IPS DF 6.9 (cell line): ENCODE measurements at places on chromosomes 7 and 10.

- DNase-seq, result no peak
Measured at GRCh38 chr7:141073641-141074161, at the start of gene TMEM178B. Gene TMEM178B (plus strand): TSS chr7:141074064.

GRCh38 chr10:107054469-107055156, 109.9 kb downstream of the SORCS1 start:
- no peak for DNase-seq

DNA sequence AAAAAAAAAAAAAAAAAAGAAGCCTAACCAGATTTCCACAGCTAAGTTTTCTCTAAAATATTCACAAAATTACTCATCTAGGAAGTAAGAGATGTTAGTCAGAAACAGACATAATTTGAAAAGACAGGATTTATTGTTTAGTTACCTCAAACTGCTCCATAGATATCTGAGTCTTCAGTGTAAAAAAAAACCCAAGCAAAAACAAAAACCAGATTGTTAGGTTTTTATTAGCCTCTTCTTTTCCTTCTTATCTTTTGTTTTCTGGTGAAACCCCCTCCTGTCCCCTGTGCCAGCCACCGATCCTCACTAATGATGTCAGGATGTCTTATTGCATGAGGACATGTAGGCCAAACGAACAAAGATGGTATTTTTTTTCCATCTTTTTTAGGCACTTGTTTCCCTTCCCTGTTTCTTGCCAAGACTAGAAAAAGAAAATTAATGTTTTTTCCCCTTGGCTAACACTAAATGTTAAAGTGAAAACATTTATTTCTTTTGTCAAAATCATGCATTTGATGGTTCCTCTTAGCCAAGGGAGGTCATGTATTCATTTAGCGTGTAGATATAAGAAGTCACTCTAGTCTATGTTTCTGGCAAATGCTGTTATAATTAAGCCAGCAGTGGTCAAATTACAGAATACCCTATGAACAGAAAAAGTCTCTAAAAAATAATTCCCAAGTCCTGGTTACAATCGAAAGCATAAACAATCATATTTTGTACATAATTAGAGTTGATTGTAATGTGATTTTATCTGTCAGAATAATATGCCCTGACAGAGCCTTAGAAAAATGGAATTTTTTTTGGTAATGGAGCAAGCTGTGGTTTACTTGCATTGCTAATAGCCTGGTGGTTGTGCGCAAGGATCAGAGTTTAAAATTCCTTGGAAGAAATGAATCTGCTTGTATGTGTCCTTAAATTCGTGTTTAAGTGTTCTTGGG, 702.4 kb upstream of the FZD8 start:
- DNase-seq, result no peak

GRCh38 chr10:77939561-77940001, 13.0 kb upstream of the DLG5 start:
- no peak for DNase-seq

DNA sequence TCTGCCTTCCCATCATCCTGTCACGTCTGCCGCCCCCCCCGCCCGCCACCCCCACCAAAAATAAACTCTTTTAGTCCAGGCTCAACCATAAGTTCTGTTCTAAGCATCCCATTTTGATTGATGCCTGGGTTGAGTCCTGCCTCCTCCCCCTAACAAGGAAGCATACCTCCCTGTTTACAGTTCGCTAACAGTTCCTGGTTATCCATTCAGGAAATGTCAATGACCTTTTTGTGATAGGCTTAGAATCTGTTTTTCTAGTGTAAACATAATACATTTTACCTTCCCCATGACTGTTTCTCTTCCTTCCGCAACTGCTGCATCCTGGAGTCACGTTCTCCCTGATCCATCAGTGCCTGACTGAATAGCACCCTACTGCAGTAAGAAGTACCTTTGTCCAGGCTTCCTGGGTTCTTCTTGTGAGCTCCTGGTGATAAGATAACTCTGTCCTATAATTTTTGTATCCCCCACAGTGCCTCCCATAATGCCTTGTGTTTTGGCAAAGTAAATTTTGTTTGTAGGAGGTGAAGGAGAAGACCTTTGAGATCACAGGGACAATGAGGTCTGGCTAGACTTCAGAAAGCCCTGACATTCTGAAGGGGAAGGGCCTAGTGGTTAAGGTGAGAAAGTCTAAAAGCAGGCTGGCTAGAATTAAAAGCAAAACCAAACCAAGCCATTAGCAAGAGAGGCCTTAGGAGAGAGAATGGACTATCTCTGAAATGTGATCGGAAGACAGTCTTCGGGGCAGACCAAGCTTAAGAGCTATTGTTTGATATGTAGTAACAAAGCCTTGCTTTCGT, 7.3 kb downstream of the AGFG2 start:
- DNase-seq, result no peak

- DNase-seq, result no peak
Measured at GRCh38 chr10:68092512-68092911, 16.8 kb upstream of the MYPN start.

- no peak for DNase-seq
Measured at GRCh38 chr7:143512488-143513340, 35.0 kb downstream of the TAS2R41 start.

DNA sequence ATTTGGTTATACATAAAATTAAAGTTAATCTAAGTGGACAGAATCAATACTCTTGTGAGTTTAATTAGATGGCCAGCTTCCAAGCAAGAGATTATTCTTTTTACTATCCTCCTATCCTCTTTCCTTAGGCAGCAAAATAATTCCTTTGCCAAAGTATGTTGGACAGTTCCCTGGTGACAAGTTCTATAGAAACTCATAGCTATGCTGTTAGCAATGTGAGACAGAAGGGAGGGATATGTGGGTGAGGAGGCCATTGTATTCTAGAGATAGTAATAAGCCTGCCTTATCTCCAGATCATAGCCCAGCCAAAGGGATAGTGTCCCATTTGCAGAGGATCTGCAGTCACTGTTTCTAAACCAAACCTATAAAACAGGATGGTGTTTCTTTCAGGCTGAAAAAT, 181.6 kb upstream of the HDAC9 start:
- DNase-seq, result no peak
